ENCODE measurements at places on chromosomes 6 and 20. TPM values are rescaled to one million over a fixed set of nuclear protein-coding genes. Genes with fewer than 3 reads are reported as not detected.

Gene BFSP1
- total RNA-seq = 1.6 TPM

Gene PTK6
- 2.3 TPM for total RNA-seq

Gene TMEM170B
- 5.6 TPM for total RNA-seq

Gene C20orf141
- not detected for total RNA-seq

Gene TOP1
- total RNA-seq = 24.0 TPM

Gene RIN2
- 104 TPM for total RNA-seq

Gene HEY2
- 8.2 TPM for total RNA-seq

Gene POPDC3
- total RNA-seq = 0.98 TPM

Gene PPIL6
- 16.5 TPM for total RNA-seq

Gene MAD2L1BP
- total RNA-seq = 33.4 TPM

Gene HUS1B
- total RNA-seq = 3.2 TPM

Gene HLA-B
- total RNA-seq = 532 TPM

Gene RNF182
- 0.80 TPM for total RNA-seq

Gene SEMG1
- 1.8 TPM for total RNA-seq

Gene EFCAB8
- total RNA-seq = not detected

Gene TBXT
- not detected for total RNA-seq

Gene SLC52A3
- 4.1 TPM for total RNA-seq

Gene BCAS1
- total RNA-seq = 3.1 TPM

Gene APOM
- total RNA-seq = 4.6 TPM

Gene ELOVL4
- total RNA-seq = 0.64 TPM

Gene C20orf204
- 1.1 TPM for total RNA-seq

Gene MYH7B
- 0.73 TPM for total RNA-seq

Gene PEDS1
- total RNA-seq = 29.4 TPM

Gene C20orf202
- 0.33 TPM for total RNA-seq

Gene SFT2D1
- total RNA-seq = 52.1 TPM

Gene SLC32A1
- not detected for total RNA-seq

Gene MYO6
- 21.8 TPM for total RNA-seq

Gene EPHA7
- 0.80 TPM for total RNA-seq

Gene GGTLC1
- not detected for total RNA-seq

Gene CD40
- 17.0 TPM for total RNA-seq

Gene ENPP5
- 13.8 TPM for total RNA-seq

Gene MAS1
- not detected for total RNA-seq

Gene CST3
- 1,982 TPM for total RNA-seq

Gene SLC25A27
- total RNA-seq = 81.7 TPM

Gene CGA
- total RNA-seq = not detected

Gene NKAIN4
- not detected for total RNA-seq

Gene RFX6
- 1.8 TPM for total RNA-seq

Gene NUP43
- 27.8 TPM for total RNA-seq

Gene MYLK2
- not detected for total RNA-seq
